ENCODE measurements at places on chromosomes 1 and 21.

GRCh38 chr1:160158031-160158430 lies 6.6 kb downstream of the ATP1A4 start:
- DNase-seq: no peak

DNA sequence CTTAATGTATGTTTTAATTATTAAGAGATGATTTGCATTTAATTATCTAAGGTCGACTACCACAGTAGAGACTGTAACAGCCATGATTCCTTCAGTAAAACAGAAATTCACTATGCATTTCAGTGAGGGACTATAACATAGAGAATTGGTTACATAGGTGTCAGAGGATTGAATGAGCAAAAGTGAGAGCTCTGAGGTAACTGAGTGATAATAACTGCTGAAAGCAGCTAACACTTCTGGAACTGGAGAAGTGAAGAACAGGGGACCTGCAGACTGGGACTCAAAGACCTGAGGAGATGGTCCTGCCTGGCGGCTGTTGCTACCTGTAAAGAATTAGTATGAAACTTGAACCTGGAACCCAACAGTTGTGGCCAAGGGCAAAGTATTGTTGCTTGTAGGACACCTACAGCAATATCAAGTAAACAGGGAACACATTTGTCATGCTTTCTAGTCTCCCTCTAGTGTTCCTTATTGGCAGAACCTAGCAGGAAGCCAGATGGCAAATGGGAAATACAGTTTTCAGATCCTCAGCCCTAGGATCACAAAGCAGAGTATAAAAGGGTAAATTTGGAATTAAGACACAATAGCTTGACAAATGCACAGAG lies 110.6 kb downstream of the HS2ST1 start:
- no peak for DNase-seq

DNA sequence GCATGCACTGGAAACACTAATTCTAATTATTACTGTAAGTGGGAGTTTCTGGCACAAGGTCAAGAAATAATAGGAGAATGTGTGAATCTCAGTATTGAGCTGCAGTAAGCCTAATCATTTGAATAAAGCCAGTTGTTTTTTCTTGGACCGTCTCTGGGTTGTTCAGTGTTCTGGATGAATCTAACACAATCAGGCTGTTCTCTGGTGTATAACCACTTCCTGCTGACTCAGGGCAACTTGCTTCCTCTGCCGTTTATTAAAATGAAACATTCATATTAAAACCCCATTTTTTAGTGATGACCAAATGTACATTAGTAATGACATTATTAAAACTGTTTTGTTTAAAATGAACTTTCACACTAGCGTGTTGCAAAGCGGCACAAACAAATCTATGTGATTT lies 273.1 kb upstream of the SNX7 start:
- DNase-seq: no peak

GRCh38 chr1:118974661-118975060 lies 13.5 kb downstream of the TBX15 start:
- DNase-seq: no peak

All from activated T-cell treated with anti-CD3 and anti-CD28 coated beads, Interleukin-2, amount 50 U/mL, for 72 hours (primary cell).